Fibroblast of skin of right quadriceps (primary cell): ENCODE measurements at places on chromosomes 2 and 18.

GRCh38 chr2:238285653-238286082, 2.7 kb downstream of the PER2 start:
- DNase-seq, result peak; percentile 80

DNA sequence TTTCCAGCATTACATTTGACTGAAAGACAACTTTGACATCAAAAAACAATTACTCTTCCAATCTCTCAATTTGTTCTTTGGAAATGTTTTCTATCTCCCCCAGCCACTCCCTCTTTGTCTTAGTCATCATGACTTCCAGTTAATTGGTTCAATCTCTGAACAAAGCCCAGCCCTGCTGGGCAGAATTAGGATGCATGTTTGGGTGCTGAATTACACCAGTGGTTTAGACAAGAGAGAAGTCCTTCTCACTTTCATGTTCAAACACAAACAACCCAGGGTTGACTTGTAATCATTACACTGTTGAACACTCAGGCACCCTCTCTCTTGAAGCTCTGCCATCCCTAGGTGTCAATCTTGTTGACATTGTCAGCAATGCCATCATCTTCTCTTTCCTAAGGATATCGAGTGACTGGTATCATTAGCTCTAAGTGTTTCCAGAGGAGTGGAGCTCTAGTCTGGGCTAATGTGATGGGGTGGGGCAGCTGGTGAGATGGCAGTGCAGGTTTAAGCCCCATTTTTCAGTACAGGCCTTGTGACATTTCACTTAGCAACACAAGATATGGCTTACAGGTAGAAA, 90.8 kb upstream of the MEIS1 start:
- DNase-seq, result no peak

DNA sequence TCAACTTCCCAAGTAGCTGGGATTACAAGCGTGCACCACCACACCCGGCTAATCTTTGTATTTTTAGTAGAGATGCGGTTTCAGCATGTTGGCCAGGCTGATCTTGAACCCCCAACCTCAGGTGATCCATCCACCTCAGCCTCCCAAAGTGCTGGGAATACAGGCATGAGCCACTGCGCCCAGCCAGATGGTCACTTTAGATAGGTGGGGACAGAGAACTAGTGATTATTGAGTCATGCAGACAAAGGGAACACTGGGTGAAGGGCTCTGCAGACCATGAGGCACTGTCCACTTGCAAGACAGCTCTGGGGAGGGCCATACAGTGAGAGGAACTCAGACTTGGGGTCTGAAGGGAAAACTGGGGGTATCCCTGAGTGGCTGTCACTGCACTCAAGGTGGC, 58.4 kb upstream of the POMC start:
- DNase-seq, result no peak

- peak; percentile 71 for DNase-seq
These were observed 11.0 kb upstream of the CREG2 start for GRCh38 chr2:101398116-101398821.

DNA sequence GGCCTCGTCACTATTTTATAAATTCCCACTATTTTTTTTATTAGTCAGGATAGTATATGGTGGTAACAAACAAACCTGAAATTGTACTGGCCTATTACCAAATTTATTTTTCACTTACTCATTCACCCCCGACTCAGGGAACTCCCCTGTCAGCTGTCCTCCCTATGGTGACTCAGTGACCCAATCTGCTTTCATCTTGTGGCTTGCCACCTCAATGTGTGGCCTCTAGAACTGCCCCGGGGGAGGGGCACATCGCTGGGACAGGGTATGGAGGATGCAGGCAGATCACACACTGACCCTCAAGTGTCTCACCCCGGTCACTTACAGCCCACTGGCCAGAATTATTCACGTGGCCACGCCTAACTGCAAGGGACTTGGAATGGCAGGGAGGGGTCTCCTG, 71.6 kb downstream of the ACTR2 start:
- peak; percentile 55 for DNase-seq

DNA sequence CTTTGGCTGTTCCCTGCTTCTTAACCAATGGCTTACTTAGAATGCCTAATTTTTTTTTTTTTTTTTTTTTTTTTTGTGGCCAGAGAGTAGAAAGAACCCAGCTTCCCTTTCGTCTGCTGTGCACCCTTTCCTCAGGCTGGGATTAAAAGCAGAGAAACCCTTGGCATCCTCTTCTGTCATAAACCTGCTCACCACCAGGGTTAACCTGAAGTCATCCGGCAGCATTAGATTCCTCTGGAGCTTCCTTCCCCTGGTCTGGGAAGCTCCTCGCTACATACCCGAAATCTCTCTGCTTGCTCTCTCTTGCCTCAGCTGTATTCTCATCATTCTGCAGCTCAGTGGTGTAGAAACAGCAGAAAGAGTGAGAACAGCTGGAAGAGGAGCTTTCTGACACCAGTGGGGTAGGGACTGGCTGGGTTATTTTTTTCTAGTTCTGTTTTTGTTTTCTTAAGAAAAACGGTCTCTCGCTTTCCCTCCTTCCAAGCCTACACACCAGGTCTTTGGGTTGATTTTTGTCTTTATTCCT, 339.0 kb upstream of the MEIS1 start:
- DNase-seq, result no peak

GRCh38 chr2:46119453-46119852, 177.8 kb upstream of the EPAS1 start:
- peak; percentile 78 for DNase-seq

GRCh38 chr2:200367155-200367554, 60.7 kb downstream of the SPATS2L start:
- no peak for DNase-seq

- DNase-seq, result no peak
These were observed 13.4 kb downstream of the STAMBP start for GRCh38 chr2:73841912-73842738.

- peak; percentile 44 for DNase-seq
These were observed 30.1 kb upstream of the EPC2 start for GRCh38 chr2:148614322-148615049.

- DNase-seq, result no peak
These were observed 165.9 kb downstream of the ZFP36L2 start for GRCh38 chr2:43060390-43061016.

DNA sequence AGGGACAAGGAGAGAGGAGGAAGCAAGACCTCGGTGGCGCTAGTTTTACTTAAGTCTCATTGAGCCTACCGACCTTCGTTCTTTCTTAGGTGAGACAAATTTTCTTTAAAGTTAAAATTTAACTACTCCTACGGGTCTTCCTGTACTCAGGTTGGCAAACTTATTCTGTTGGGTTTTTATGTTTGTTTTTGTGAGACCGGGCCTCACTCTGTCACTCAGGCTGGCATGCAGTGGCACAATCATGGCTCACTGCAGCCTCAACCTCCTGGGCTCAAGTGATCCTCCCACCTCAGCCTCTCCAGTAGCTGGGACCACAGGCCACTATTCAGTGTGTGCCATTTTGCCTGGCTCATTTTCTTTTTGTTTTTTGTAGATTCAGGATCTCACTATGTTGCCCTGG, 189.0 kb downstream of the TNS1 start:
- DNase-seq, result no peak

DNA sequence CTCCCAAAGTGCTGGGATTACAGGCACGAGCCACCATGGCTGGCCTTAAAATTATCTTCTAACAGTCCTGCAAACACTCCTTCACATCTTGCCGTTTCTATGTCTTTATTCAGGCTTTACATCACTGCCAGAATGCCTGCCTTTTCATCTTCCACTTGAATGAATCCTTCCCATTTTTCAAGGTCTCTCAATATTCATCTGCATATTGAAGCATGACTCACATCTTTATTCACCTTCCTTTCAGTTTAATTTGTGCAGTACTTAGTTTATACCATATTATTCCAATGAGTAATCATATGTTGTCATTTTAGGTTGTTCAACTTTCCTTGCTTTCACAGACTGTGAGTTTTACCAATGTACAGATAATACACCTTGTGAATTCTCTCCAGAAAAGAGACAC, 510.1 kb upstream of the PIK3C3 start:
- DNase-seq, result no peak

- DNase-seq, result no peak
These were observed 82.0 kb upstream of the MEX3C start for GRCh38 chr18:51279367-51279984.

GRCh38 chr2:216666461-216667233, 28.7 kb downstream of the IGFBP5 start:
- peak; percentile 65 for DNase-seq

DNA sequence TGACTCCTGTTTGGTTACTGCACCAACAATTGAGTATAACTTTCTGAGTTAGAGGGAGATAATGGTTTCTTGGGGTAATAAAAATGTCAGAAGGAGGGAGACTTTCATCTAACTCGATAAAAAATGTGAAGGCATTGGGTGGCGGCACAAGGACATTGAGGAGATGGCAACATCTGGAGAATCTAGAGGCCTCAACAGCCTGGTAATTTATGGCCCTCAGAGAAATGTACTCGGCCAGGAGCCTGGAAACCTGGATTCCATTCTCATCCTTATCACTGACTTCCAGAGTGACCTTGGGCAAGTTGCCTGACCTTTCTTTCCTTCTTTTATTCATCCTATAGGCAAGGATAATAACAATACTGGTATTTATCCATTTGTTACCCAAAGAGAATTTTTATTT, 173.5 kb upstream of the MEX3C start:
- no peak for DNase-seq

DNA sequence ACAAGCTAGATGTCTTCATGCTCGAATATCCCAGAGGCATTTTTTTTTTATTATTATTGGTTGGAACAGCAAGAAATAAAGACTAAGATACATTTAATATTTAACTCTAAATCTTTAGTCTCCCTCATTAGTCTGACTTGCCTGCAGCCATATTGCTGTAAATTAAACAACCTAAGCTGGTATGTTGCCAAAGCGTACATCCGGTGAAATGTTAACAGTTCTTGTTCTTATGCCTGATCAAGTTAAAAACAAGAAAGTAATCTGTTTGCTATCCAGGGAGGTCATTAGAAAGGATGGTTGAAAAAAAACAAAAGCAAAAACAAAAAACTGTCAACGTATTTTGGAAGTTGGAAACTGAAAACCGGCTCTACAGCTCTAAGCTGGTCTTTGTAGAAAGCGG, 125.9 kb upstream of the NABP1 start:
- DNase-seq, result no peak

GRCh38 chr2:200968735-200969134, 5.3 kb upstream of the ORC2 start:
- DNase-seq, result no peak

DNA sequence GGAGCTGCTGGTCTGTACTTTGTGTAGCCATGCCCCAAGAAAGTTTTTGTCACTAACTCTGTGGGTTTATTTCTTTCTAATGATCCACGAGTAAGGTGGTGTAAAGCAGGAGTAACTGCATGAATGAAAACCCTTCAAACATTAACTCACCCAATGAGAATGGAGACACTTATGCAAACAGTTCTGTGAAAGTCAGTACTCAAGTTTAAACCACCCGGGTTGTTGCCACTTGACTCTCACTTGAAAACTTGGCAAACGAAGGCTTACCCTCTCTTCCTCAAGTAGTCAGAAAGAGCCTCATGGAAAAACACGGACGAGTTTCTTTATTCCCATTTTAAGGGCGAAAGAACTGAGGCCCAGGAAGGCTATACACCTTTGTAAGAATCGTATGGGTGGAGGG, 117.5 kb downstream of the MMADHC start:
- no peak for DNase-seq

GRCh38 chr2:64092502-64092901, 51.7 kb downstream of the PELI1 start:
- DNase-seq, result no peak
